ENCODE measurements at places on chromosomes 13 and 19.

- no peak for DNase-seq
Measured at GRCh38 chr13:37613236-37613635, 14.7 kb upstream of the POSTN start.

GRCh38 chr13:109738298-109738746 lies 48.1 kb downstream of the IRS2 start:
- DNase-seq = no peak

- DNase-seq = no peak
Measured at GRCh38 chr13:59689057-59689456, 474.7 kb downstream of the DIAPH3 start.

DNA sequence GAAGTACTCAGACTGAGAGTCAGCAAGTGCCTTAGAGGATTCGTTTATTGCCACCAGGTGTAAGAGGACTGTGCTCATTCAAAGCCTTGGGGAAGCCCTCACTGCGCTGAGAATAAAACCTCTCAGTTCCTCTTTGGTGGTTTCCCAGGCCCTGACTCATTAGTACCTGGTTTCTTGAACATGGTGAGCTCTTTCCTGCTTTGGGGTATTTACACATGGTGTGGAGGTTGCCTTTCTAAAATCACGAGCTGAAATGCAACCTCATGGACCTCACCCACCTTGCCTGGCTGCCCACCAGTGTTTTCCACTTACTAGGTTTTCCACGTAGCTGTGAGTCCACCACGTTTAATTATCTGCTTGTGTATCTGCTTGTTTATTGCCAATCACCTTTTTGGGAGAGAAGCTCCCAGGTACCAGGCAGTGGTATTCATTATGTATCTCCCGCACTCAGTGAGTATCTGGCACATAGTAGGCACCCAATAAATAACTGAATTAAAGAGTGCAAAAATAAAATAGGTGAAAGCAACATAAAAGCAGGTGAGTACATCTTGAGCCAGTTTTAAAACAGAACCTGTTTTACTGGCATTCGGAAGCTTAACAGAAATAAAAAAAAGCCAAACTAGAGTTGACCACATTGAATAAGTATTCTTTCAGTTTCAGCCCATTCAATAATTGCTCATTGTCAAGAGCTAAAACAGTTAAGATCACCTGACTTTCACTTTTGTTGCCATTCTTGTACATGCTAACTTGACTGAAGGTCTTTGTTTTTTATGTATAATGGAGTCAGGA lies 533.0 kb downstream of the MYO16 start:
- DNase-seq = no peak

GRCh38 chr13:100301418-100301817 lies 212.5 kb downstream of the PCCA start:
- DNase-seq = no peak
